ENCODE measurements at places on chromosomes 6 and 20.

DNA sequence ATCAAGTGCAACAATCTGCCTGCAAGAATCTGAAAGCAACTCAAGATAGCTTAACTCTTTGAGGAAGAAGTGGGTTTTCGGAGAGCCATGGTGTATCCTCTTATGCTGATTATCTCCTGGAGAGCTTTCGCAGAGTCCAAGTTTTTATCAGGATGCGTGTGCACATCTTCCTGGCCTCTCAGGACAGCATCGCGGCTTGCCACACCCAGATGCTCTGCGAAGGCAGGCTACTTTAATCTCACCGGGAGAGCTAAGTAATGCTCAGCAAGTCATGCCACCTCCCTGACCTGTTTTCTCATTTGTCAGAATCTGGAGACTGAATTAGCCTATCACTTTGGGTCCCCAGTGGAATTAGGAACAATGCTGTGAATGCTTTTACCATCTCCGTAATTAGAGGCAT is 52.9 kb downstream of the TTI1 start:
- DNase-seq, result no peak

DNA sequence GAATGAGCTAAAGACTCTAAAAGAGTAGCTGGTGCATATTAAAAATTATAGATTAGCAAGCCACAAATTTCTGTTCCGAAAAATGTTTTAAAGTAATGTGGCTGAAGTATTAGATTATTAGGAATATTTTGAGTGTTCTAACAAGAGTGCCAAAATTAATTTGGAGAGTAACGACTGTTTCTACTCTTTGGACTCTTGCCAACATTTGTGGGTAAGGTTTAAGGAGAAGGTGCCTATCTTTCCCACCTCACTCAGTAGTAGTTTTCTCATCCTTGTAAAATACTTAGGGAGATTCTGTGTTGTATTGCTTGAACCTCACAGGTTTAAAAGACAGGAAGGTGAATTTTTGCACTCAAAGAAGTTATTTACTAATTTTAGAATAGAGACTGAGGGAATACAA is 5.0 kb downstream of the HSF2 start:
- DNase-seq, result no peak

GRCh38 chr6:54076159-54076789 is 35.0 kb upstream of the MLIP start:
- DNase-seq, result no peak

GRCh38 chr6:90457867-90458259 is 129.0 kb downstream of the MAP3K7 start:
- DNase-seq, result no peak

- DNase-seq, result no peak
Observed at GRCh38 chr20:20744170-20744725, 31.8 kb upstream of the RALGAPA2 start.

DNA sequence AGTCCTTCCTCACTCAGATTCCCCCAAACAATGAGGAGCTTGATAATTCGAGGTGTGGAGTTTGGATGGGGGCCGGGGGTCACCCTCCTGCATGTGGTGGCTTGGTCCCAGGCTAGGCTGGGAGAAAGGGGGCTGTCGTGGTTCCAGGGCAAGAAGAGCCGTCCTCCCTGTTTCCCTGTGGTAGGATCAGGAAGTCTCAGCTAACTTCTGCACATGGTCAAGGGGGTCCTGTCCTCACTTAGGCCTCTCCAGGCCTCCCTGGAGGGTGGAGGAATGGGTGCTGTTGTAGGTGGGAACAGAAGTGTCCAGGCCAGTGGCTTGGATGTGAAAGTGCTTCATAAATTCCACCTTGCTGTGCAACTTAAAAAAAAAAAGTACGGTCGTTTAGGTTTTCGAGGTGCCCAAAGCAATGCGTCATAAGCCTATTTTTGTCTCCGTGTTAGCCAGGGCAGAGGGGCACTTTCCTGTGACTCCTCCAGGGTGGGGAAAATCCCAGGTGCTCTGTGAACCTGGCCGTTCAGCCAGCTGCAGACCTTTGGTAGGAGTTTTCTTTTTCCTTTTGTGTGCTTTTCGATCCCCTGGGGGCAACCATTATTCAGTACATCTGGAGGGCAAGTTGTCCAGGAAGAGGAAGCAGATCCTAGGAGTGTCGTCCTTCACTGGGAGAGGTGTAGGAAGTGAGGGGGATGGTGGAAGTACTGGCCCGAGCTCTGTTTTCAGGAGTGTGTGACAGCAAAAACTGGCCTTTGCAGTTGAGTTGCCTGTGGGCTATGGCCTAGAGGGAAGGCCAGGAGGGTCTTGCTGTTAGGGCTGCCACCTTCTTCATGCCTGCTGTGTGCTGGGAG is 9.6 kb downstream of the IGF2R start:
- DNase-seq, result no peak

DNA sequence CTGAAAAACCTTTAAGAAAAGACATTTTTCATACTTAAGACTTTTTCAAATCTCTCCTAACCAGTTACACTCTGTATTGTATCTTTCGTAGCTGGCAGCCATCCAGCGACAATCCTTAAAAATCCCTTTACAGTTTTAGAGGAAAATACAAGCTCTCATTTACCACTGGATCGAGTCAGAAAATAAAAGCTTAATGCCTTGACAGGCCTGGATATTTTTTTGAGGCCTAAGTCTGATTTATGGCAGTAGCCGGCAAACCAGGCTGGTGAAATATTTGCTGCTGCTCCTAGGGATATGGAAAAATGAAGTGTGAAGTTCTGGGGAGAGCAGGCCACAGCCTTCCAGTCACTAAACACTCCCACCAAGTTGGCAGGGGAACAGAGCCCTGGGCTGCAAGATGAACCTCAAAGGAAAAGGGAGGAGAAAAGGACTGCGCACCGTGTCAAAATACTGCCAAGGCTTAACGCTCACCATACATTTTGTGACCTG is 213.0 kb upstream of the SUPT3H start:
- DNase-seq, result no peak

GRCh38 chr6:157976345-157977175 is 5.1 kb upstream of the SYNJ2 start:
- no peak for DNase-seq

DNA sequence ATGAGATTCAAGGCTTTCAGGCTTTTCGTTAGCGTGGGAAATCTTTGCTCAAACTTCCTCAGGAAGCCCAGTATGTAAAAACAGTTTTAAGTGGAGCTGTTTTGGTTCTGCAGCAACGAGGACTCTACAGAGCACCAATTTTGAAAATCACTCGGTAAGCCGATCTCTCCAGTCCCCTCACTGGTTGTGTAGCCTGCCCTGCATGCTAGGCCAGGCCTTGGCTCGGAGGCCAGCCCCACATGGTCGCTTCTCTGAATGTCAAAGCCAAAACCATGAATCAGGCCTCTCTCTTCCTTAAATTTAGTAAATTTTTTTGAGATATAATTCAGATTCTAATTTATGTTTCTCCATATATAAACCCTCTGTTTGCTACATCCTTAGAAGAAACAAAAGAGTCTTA is 108.0 kb downstream of the CHD6 start:
- no peak for DNase-seq

- DNase-seq, result peak; percentile 74
Observed at GRCh38 chr20:37992802-37993409, 40.4 kb downstream of the TTI1 start.

- DNase-seq, result no peak
Observed at GRCh38 chr6:76681781-76682180, 609.3 kb upstream of the IMPG1 start.

All from SK-N-DZ (cell line).